ENCODE measurements at places on chromosomes 5 and 9.

DNA sequence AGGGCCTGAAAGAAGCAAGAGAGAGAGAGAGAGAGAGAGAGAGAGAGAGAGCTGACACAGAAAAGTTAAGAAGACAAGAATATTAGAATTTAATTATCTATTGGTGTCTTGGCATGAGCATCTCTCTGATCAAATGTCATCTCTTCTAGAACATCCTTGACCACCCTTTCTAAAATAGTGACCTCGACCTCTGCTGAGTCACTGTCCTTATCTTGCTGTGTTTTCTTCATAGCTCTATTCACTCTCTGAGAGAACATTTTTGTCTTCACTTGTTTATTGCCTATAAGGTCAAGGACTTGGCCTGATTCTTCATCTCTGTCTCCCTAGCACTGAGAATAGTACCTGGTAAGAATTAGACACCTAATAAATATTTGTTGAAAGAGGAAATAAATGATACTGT, 383.8 kb upstream of the RPS23 start:
- DNase-seq: no peak

- no peak for DNase-seq
Observed at GRCh38 chr5:168327019-168327421, 35.6 kb downstream of the WWC1 start.

DNA sequence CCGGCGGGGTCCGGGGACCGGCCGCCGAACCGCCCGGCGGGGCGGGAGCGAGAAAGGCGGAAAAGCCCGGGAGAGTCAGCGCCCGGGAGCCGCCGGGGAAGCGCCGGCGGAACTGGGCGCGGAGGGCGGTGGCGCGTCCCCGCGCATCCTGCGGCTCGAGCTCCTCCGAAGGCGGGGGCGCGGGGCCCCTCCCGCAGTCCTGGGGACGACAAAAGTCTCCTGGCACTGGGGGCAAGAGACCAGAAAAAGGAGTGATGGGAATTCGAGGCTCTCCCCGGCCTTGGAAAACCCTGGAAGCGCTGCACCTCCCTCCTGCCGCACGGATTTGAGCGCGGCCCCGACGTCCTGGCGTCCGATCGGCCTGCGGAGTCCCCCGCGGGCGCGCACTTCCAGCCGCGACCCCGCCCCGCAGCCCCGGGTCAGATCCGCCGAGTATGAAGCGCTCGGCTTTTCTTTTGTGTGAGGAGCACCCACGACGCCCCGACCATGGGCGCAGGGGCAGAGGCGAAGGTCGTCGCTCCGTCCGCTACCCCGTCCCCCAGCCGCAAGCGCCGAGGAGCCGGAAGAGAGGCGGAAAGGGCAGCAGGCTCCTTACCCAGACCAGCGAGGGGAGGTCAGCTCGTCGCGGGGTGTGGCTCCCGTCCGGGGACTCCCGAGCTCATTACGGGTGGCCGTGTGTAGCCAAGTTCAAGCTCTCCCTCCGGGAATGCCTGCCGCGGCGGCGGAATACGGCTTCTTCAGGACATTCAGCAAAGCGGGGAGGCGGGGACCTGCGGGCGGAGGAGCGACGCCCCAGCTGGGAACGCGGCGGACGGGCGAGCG, at the start of gene EPB41L4A:
Gene EPB41L4A (minus strand): TSS at position 114 of the 822 bp plus-strand sequence. CDS start 238 bp downstream, outside the sequence.
- peak; percentile 67 for DNase-seq

DNA sequence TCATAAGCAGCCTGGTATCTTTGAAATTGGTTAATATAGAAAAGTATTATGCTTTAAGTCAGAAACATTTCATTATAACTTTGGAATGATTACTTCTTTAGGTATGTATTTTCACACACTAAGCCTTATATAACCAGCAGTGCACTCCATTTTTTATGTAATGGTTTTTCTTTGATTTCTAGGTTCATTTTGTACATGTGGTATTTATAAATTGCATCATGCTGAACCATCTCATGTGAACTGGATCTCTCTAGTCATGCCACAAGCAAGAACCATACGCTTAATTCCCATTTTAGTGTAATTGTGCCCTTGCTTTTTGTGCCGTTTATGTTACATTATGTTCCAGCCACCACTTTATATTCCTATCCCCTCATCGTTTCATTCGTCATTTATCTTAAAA, 38.6 kb upstream of the SRP19 start:
- no peak for DNase-seq

DNA sequence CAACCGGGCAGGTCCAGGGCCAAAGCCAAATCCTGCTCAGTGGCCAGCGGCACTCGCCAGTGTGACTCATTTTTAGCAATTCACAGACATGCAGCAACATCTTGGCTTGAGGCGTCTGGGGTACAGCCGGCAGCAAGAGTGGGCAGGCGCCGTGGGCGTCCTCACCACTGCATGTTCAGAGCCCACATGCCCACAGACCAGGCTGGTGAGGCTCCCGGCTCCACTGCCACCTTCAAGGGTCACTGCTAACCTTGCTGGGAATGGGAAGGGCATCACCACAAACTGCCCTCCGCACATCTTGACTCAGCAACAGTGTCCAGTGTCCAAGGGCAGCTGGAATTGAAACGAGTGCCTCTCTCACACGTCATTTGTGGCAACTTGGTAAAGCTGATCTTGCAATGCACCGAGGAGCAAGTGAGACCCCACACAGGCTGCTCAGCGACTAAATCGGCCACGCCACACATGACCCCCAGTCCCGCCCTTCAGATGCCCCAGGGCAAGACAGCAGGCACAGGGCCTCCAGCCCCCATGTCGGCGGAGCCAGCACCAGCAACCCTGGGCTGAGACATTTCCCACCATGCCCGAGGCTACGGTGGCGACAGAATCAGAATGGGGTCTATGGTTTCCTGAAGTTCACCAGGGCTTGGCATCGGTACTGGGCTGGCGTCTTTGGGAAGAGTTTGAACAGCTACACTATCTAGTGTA, 140.3 kb downstream of the ROR2 start:
- peak; percentile 2 for DNase-seq

GRCh38 chr9:123406691-123407216, 50.8 kb downstream of the CRB2 start:
- no peak for DNase-seq

- no peak for DNase-seq
Observed at GRCh38 chr5:156893517-156893916, 43.4 kb downstream of the PPP1R2B start.

- no peak for DNase-seq
Observed at GRCh38 chr5:129382921-129383672, 77.0 kb upstream of the ADAMTS19 start.

DNA sequence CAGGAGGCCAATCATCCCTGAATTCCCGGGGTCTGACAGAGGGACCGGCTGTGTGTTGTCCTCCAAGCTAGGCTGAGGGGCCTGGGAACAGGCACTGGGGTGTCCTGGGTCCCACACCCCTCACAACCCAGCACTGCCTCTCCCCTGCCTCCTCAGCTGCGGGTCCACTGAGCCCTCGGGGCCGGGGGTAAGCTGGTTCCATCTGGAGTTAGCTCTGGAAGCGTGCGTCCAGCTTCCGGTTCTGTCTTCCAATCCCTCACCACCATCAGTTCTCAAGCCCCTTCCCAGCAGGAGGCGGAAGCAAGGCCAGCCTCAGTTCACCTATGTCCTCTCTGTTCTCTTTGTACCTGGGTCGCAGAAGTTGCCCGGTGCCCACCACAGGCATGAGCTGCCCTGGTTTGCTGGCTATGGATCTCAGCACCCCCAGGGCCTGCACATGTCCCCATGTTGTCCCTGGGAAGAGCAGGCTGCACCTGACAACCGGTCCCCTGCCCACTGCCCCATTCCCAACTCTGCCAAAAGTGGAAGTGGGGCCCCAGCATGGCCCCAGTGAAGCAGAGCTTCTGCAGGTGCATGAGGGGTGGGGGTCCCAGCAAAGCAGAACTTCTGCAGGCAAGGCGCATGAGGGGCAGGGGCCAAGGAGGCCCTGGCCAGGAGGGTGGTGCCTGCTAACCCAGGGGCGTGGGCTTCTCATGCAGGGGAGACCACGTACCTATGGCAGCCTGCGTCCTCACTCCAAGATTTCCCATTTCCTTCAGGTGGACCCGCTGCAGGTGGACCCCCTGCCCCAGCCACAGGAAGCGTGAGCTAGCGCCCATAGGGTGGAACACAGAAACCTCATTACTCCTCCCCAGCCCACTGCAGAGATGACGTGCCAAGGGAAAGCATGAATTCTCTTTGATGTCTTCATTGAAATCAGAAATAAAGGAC, 111.9 kb downstream of the ZNF354C start:
- no peak for DNase-seq

DNA sequence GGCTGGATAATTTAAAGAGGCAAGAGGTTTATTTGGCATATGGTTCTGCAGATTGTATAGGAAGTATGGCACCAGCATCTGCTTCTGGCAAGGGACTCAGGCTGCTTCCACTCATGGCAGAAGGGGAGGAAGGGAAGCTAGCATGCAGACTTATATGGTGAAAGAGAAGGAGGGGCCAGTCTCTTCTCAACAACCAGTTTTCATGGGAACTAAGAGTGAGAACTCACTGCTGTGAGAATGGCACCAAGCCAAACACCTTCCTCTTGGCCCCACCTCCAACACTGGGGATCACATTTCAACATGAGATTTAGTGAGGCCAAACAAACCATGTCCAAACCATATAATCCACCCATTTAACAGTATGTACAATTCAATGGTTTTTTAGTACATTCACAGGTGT, 113.3 kb upstream of the SHB start:
- DNase-seq: no peak

- no peak for DNase-seq
Observed at GRCh38 chr5:10323588-10324488, 16.1 kb upstream of the CMBL start.

DNA sequence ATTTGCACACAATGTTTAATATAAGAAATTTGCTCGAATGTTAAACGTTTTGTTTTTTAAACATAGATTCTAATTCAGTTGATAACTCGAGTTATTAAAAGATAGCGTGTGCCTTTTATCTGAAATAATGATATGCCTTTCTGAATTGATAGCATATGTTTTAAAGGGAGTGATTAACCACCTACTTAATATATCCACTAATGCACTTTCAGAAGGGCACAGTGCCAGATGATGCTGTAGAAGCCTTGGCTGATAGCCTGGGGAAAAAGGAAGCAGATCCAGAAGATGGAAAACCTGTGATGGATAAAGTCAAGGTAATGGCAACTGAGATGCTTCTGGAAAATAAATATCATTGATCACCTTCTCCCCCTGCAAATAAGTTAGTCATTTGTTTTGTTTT, 53.9 kb downstream of the ERAP1 start:
- DNase-seq: no peak

DNA sequence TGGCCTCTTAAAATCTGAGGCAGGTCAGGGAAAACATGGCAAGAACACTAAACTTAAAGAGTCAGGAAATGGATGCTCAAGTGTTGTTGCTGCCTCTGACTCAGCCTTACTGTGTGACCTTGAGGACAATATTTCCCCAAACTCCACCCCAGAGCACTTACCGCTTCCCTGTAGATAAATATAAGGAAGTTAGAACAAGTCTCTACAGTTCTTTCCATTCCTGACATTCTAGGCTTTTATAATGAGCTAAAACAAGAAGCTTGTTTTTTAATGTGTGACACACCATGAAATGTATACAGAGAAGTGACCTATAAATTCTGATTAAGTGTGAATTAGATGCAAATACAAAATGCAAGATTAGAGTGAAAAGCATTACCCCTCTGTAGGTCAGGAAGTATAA, 129.3 kb downstream of the GRIA1 start:
- no peak for DNase-seq

- no peak for DNase-seq
Observed at GRCh38 chr9:134283111-134283515, 43.1 kb upstream of the RXRA start.

DNA sequence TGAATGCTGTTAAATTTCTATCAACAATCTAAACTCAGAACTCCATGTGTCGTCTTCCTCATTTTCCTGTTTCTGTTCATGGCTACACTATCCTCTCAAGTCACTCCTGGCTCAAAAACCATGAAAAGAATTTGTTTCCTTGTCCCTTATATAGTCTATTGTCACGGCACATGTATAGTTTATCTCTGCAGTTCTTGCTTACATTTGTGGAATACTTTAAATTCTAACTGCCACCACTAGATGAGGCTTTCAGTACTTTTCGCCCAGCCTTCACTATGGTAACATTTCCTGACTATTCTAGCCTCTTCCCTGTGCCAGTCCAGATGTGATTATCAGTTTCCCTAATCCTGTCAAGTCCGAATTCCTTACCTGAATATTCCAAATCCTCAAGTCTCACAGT, 34.6 kb downstream of the PKD2L2 start:
- no peak for DNase-seq

DNA sequence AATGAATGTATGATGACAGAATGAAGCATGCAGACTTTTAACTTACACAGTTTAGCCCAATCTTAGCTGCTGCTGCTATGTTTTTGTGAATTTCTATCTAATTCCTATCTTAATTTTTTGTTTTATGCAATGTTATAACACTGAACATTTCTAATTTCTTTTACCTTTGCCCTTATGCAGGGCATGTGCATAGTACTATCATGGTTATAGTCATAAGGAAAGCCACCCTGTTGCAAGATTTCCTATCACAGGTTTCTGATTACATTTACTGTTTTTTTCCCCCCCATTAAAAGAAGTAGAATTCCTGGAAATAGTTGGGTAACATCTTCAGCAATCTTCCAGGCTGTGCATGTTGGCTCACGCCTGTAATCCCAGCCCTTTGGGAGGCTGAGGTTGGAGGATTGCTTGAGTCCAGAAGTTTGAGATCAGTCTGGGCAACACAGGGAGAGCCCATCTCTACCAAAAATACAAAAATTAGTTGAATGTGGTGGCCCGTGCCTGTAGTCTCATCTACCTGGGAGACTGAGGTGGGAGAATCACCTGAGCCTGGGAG, 164.4 kb downstream of the KDM4C start:
- DNase-seq: no peak

Measured in ACHN (cell line).